ENCODE measurements at places on chromosomes 11 and 22. TPM values are rescaled to one million over a fixed set of nuclear protein-coding genes. Genes with fewer than 3 reads are reported as not detected.

The SEC14L2 gene
- 19.5 TPM for total RNA-seq

The ACR gene
- not detected for total RNA-seq

The CD3E gene
- total RNA-seq = not detected

The MOV10L1 gene
- total RNA-seq = 0.62 TPM

The MEI1 gene
- total RNA-seq = 0.19 TPM

The OR51E2 gene
- total RNA-seq = 0.38 TPM

The HBD gene
- not detected for total RNA-seq

The PLEKHA7 gene
- total RNA-seq = 3.2 TPM

The JAML gene
- total RNA-seq = not detected

The SLC43A3 gene
- 13.3 TPM for total RNA-seq

The SMCO4 gene
- 29.3 TPM for total RNA-seq

The RAB3IL1 gene
- total RNA-seq = 0.91 TPM

The MADD gene
- 22.9 TPM for total RNA-seq

The SLC22A12 gene
- not detected for total RNA-seq

The MPEG1 gene
- total RNA-seq = not detected

The ADAMTS8 gene
- 0.20 TPM for total RNA-seq

The CALCB gene
- total RNA-seq = not detected

The MYOD1 gene
- not detected for total RNA-seq

The SLC25A22 gene
- total RNA-seq = 20.5 TPM

The ACTN3 gene
- not detected for total RNA-seq

The OR5B21 gene
- not detected for total RNA-seq

The TRIM49 gene
- 0.24 TPM for total RNA-seq

The NRGN gene
- 1.7 TPM for total RNA-seq

The BEST1 gene
- 0.66 TPM for total RNA-seq

The SPA17 gene
- 5.0 TPM for total RNA-seq

The CDHR5 gene
- not detected for total RNA-seq

The SLC1A2 gene
- total RNA-seq = 0.14 TPM

The MMP3 gene
- total RNA-seq = not detected

The ESAM gene
- 22.0 TPM for total RNA-seq

The PATE3 gene
- total RNA-seq = not detected

The GAS2 gene
- 1.5 TPM for total RNA-seq

The KRTAP5-2 gene
- total RNA-seq = not detected

The STK33 gene
- total RNA-seq = 8.1 TPM

The SLC37A2 gene
- 1.3 TPM for total RNA-seq

The ANO9 gene
- total RNA-seq = 0.82 TPM

The LDHAL6A gene
- total RNA-seq = not detected

The SERHL2 gene
- total RNA-seq = 1.2 TPM

The KCNJ5 gene
- 1.4 TPM for total RNA-seq

The TREH gene
- not detected for total RNA-seq

The RFPL1 gene
- total RNA-seq = not detected

The ANO1 gene
- total RNA-seq = 0.14 TPM

The CHST1 gene
- total RNA-seq = 2.6 TPM

The MICALL1 gene
- total RNA-seq = 131 TPM

The SERPINH1 gene
- total RNA-seq = 923 TPM

The APOA5 gene
- total RNA-seq = not detected

The MFNG gene
- total RNA-seq = 1.4 TPM

The CHADL gene
- 0.23 TPM for total RNA-seq

The DBX1 gene
- not detected for total RNA-seq

The RIMBP3C gene
- 0.23 TPM for total RNA-seq

The GLYAT gene
- total RNA-seq = not detected

The MS4A6A gene
- not detected for total RNA-seq

The CYTH4 gene
- total RNA-seq = not detected

The KIF18A gene
- 3.8 TPM for total RNA-seq

The SOX10 gene
- total RNA-seq = 0.10 TPM

The DNAJB7 gene
- not detected for total RNA-seq

The APOL4 gene
- 0.07 TPM for total RNA-seq

The EFEMP2 gene
- 97.3 TPM for total RNA-seq

The OR52N2 gene
- not detected for total RNA-seq

Measured in astrocyte (in vitro differentiated cells and primary cell).